ENCODE measurements at places on chromosomes 6 and 20.

- no peak for DNase-seq
Observed at GRCh38 chr20:50136822-50137599, 16.5 kb downstream of the PEDS1 start.

GRCh38 chr6:5606546-5606945, 345.2 kb downstream of the FARS2 start:
- DNase-seq, result no peak

DNA sequence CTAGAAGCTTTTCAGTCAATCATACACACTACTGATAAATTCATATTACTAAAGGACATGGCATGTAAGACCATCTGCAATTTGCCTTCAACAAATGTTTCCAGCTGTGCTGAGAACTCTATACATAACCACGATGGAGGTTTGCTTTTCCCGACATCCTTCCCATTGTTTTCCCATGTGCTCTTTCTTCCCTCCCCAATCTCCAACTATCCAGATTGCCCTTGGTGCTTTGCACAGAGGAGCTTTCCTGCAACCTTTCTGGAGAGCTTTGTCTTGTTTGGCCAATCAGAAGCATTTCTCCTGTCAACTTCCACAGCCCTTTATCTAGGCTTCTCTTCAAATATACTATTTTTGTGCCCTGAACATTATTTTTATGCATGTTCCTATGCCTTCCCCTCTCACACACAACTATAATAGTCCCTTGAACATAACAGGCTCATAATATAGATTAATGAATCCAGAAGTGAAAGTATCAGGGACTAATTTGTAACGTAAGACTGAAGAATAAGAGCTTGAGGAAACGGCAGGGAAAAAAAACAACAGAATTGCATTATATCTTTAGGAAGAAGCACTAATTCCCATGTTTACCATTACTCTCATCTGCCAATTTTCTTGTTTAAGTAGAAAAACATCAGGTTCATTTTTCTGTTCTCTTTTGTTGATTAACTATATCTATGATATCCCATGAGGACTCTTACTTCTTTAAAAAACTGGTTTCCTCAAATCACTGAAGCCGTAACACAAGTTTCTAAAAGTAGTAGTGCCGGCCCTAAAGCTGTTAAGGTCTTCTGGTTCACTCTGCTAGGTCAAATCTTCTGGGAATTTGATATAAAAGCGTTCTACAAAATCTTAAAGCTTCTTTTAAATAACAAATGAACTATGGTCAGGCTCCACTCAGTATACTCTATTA, 20.1 kb downstream of the SMLR1 start:
- DNase-seq, result no peak

GRCh38 chr6:133549371-133549801, 308.2 kb downstream of the EYA4 start:
- DNase-seq, result no peak

- no peak for DNase-seq
Observed at GRCh38 chr20:31842471-31843157, 2.8 kb downstream of the FOXS1 start.

DNA sequence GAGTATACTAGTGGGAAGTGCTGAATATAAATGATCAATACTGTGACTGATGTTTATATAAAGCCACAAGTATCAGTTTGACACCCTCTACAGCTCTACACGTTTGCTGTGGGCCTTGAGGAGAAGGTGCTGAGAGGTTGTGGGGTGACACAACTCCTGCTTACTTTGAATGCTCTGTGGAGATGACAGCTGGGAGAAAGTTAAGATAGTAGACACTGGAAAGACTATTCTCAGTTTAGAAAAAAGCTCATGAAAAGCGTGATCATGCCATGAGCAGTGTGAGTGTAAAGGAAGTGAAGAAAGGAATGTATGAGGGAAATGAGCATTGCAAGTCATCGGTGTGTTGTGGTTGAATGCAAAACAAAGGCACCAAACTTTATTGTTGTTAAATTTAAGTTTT, 215.8 kb downstream of the UTRN start:
- DNase-seq, result no peak

DNA sequence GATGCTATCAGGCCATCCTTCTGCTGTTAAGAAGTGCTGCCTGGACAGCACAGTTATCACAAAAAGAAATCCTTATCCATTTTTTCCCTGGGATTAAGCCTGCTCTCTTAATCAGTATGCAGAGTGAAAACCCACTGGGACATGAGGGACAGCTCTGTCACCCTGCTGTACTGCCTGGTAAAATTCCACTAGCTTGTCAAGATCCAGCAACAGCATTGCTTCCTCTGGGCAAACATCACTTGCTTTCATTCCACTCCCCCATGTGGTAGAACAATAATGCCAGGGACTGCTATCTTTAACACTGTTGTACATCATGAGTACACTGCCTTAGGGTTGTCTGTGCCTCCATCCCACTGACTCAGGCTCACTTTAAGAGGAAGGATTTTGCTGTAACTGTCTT, 331.3 kb downstream of the KIF16B start:
- DNase-seq, result no peak

Data from GM04503 (cell line).